GM23338 (cell line): ENCODE measurements at places on chromosomes 12 and 14. TPM values are rescaled to one million over a fixed set of nuclear protein-coding genes. Genes with fewer than 3 reads are reported as not detected.

RASSF8 gene
- 30.6 and 30.8 TPM in 2 replicates for total RNA-seq

DNA sequence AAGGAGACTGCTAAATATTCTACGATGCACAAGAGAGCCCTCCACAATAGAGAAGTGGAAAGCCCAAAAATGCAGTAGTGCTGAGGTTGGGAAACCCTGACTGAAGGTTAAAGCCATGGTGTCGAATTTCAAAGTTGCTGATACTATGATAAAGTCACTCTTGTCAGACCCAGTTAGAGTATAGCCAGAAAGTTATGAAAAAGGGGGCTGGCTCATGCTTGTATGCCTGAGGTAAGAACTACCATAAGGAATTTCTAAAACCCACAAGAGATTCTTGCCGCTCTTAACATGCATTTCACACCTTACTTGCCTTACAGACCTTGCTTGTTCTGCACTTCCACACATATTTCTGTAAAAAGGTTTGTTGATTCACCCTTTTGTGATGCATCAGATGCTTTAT lies 184.6 kb downstream of the SLC6A15 start:
- H3K36me3 ChIP-seq, result no peaks in the 10 kb centered on the region
- H3K4me3 ChIP-seq, result no peak overlapping the region
- H3K27ac ChIP-seq, result no peak overlapping the region

- H3K27me3 ChIP-seq, result no peaks in the 10 kb centered on the region
- H3K36me3 ChIP-seq, result no peaks in the 10 kb centered on the region
- no peak overlapping the region for H3K4me3 ChIP-seq
- H3K4me1 ChIP-seq, result no peaks in the 10 kb centered on the region
These were observed 467.1 kb upstream of the MGAT4C start for GRCh38 chr12:86723326-86723725.

TSPAN8 gene
- not detected in 2 replicates for total RNA-seq
